Heart right ventricle (tissue), 16 donors: ENCODE measurements at places on chromosomes 6 and 20. TPM values are rescaled to one million over a fixed set of nuclear protein-coding genes. Genes with fewer than 3 reads are reported as not detected.

DNA sequence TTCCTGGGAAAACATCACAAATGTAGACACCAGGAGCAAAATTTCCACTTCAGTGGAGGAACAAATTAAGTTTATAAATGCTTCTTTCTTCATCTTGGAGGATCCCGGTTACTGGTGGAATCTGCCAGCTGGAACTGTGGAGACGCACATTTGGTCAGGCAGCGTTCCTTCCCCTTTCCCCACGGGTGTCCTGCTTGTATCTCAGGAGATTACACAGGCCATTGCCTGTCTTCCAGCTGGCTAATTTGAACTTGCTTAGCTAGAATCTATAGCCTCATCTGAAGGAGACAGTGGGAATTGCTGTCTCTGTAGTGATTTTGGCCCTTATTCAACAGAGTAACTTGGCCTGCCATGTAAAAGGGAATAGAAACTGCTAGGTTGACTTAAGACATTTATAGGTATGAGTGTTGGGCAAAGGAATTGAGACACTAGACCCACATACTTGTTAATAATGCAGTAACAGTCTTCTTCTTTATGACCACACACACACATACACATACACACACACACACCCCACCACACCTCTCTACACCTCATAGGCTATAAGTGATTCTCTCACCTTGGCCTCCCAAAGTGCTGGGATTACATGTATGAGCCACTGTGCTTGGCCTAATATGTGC is 34.4 kb downstream of the TSBP1 start:
- peak; percentile 11 for DNase-seq

- DNase-seq, result no peak
These were observed 64.8 kb upstream of the SMIM8 start for GRCh38 chr6:87257565-87257964.

DNA sequence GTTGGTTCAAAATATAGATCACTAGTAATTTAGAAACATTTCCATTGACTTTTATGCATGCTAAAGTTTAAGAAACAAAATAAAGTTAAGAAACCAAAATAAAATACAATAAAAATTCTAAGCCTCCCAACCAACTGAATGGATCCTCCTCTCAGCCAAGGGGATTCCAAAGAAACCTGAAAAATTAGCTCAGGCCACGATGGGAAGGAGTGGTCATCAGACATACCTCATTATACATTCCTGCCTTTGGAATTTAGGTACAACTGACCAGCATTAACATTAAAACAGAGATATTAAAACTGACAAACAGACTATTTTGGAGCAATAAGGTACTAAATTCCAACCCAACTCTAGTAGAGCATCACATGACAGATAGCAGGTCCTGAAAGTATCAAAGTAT is 275.2 kb downstream of the PKHD1 start:
- DNase-seq, result no peak

DNA sequence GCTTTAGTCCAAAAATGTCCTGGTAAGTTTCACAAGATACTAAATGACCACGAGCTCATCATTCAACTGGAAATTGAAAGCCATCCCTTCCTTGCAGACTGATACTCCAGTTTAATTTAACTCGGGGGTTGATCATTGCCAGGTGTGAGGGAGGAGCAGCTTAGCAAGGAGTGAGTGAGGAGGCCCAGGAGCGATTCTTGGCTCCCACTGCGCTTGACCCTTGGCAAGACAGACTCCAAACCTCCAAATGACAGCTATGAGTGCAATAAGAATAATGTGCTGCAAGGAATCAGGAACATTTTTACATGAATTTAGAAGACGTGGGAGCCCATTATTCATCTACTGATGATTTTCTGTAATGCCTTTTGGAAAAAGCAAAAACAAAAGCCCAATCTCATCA is 64.9 kb downstream of the LAMA4 start:
- no peak for DNase-seq

- no peak for DNase-seq
These were observed 26.0 kb upstream of the CCND3 start for GRCh38 chr6:41967312-41968287.

GRCh38 chr6:135383766-135384165 is 113.8 kb downstream of the AHI1 start:
- no peak for DNase-seq

The TFAP2A gene
- total RNA-seq, result 0.12 TPM

GRCh38 chr6:119122336-119122735 is 43.9 kb upstream of the FAM184A start:
- no peak for DNase-seq

DNA sequence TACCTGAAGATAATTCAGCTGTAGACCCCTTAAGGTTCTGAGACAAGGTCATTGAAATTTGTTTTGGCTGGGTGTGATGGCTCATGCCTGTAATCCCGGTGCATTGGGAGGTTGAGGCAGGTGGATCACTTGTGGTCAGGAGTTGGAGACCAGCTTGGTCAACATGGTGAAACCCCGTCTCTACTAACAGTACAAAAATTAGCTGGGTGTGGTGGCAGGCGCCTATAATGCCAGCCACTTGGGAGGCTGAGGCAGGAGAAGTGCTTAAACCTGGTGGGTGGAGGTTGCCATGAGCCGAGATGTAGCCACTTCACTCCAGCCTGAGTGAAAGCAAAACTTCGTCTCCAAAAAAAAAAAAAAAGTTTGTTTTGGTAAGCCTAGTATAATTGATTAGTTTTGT is 11.0 kb downstream of the SRSF3 start:
- no peak for DNase-seq

DNA sequence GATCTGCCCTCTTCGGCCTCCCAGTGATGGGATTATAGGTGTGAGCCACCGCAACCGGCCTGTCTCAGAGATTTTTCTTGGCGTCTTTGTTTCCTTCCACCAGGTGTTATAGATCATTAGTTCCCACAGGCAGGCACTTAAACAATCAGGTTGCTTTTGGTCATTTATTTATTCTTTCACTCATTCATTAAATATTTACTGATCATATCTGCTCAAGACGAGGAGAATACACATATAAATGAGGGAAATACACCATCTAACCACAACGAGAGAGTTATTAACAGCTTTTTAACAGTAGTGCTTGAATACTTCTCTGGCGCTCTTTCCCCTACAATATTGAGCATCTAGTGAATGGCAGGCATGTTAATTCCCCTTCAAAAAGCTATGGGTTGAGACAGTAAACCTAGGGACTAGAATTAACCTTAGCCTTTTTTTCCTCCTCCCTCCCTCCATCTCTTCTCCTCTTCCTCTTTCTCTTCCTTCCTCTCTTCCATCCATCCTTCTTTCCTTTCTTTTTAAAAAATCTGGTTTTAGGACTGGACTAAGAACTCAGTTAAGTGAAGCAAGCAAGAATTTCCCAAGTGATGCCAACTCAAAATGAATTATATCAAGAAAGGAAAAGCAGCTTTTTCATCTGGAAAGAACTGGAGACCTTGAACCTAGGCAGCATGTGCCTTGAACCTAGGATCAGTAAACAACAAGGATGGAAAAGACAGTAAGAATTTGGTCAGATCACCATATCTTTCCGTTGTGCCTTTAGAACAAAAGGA is 41.1 kb upstream of the RFPL4B start:
- DNase-seq, result no peak

- DNase-seq, result no peak
These were observed 16.1 kb upstream of the GRM4 start for GRCh38 chr6:34161857-34162515.

- no peak for DNase-seq
These were observed 7.0 kb upstream of the NINL start for GRCh38 chr20:25592135-25592852.

DNA sequence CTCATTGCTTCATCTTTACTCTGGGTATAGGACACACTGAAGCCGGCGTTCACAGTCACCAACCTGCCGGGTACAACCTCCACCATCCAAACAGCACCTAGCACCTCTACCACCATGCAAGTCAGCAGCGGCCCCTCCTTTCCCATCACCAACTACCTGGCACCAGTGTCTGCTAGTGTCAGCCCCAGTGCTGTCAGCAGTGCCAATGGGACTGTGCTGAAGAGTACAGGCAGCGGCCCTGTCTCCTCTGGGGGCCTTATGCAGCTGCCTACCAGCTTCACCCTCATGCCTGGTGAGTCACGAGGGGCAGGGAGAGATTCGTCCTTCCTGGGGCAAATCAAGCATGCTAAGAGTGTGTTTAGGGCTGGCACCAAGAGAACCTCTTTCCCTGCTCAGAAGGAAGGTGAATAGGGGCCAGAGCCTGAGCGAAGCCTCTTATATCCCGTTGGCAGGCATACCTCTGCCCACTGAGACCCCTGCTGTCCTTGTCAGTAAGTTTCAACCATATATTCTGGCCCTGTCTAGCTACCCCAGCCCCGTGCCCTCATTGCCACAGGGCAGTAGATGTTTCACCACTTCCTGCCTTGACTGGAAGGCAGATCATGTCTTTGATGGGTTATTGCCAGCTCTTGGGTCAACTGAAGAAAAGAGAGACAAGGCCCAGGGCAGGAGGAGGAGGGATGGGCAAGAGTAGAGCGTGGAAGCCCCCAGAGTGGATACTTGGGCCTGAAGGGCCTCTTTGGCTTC is 4.8 kb downstream of the SRF start:
- DNase-seq, result no peak
